Nasal cavity respiratory epithelium epithelial cell of viscerocranial mucosa (primary cell): ENCODE measurements at places on chromosomes 4 and X. TPM values are rescaled to one million over a fixed set of nuclear protein-coding genes. Genes with fewer than 3 reads are reported as not detected.

GAGE13 gene
- total RNA-seq, result not detected in 2 replicates

SSX2 gene
- not detected in 2 replicates for total RNA-seq

GAGE2A gene
- not detected in 2 replicates for total RNA-seq

SHISA3 gene
- not detected in 2 replicates for total RNA-seq

IRF2 gene
- 13.7 and 33.0 TPM in 2 replicates for total RNA-seq

CWH43 gene
- 10.0 and 39.3 TPM in 2 replicates for total RNA-seq

CFP gene
- under 0.01 and 0.07 TPM in 2 replicates for total RNA-seq

CPEB2 gene
- total RNA-seq, result 16.4 and 28.8 TPM in 2 replicates

MAGEA8 gene
- not detected in 2 replicates for total RNA-seq

ADRA2C gene
- total RNA-seq, result 0.34 and 0.93 TPM in 2 replicates

ARHGAP6 gene
- 0.28 TPM in 1 of 2 replicates, not detected in the other for total RNA-seq

CENPVL1 gene
- not detected in 2 replicates for total RNA-seq

CSAG3 gene
- total RNA-seq, result not detected in 2 replicates
